ENCODE measurements at places on chromosomes 6 and 20.

GRCh38 chr20:61966492-61967244 is 99.0 kb downstream of the TAF4 start:
- no peak for DNase-seq

- no peak for DNase-seq
Observed at GRCh38 chr6:142412658-142413057, 110.9 kb downstream of the ADGRG6 start.

- no peak for DNase-seq
Observed at GRCh38 chr20:62120990-62121775, 1.1 kb upstream of the LSM14B start.

DNA sequence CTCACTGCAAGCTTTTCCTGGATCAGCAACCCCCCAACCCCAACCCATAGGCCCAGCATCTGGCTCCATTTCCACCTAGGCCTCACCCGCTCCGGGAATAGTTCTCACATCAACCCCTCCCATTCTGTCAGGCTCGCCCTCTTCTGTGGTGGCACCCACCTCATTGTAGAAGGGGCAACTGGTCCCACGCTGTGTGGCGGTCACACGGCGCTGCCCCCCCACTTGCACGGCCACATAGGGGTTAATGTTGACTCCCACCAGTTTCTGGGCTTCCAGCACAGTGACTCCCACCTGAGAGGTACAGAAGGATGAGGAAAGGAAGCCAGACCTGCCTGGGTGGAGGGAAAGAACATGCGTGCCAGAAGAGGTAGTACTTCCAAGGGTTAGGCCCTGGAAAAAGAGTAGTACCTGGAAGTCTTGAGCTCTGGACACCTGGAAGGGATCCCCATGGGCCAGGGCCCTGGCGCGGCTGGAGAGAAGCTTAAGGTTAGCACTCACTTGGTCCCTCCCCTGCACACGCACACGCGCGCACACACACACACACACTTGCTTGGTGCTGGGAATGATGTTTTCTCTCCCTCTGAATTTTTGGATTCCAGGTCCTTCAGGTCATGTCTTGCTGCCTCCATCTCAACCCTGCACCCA is 12.7 kb upstream of the SPAG4 start:
- no peak for DNase-seq

DNA sequence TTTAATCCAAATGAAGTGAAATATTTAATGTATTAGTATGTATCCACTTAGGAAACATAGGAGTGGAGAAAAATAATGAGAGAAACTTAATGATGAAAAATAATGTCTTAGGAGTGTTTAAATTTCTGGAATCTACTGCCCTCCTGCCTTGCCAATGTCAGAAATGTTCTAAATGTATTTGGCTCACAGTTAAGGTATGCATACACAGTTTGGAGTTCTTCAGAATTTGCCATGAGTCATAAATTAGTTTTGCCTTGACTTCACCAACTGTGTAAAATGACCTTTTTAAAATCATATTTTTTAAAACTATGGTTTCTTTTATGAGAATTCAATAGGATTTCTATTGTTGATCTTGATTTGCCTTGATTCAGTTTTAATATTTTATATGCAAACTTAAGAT is 191.7 kb upstream of the HSF2 start:
- DNase-seq, result no peak

DNA sequence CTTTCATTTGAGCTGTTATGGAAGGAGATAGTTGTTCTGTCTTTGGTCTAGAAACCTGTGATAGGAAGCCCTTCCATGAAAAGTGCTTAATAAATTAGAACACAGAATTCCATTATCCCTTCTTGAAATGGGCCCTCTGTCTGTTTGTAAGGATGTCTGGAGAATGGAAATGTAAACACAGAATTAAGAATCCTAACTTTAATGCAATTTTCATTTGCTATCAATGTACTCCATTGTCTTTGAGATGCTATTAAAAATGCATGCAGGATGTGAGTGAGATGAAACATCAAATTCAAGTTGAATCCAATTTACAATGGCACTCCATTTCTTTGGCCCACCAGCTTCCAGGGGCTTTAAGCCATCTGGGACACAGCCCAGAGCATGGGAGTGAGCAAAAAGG is 13.9 kb upstream of the AARS2 start:
- no peak for DNase-seq

DNA sequence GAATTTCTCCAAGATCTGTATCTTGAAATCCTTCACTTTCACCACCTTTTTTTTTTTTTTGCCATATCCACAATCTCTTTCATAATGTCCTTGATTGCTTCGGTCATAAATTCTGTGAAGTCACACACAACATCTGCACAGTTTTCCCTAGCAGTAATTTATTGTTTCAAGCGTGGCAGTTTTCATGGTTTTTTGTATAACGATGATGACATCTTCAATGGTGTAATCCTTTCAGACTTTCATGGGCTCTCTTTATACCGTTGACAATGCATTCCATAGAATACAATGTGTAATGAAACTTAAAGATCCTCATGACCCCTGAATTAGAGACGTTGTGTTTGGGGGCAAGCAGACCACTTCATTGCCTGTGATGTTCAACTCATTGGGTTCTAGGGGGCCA is 693.1 kb downstream of the PTPRT start:
- no peak for DNase-seq

DNA sequence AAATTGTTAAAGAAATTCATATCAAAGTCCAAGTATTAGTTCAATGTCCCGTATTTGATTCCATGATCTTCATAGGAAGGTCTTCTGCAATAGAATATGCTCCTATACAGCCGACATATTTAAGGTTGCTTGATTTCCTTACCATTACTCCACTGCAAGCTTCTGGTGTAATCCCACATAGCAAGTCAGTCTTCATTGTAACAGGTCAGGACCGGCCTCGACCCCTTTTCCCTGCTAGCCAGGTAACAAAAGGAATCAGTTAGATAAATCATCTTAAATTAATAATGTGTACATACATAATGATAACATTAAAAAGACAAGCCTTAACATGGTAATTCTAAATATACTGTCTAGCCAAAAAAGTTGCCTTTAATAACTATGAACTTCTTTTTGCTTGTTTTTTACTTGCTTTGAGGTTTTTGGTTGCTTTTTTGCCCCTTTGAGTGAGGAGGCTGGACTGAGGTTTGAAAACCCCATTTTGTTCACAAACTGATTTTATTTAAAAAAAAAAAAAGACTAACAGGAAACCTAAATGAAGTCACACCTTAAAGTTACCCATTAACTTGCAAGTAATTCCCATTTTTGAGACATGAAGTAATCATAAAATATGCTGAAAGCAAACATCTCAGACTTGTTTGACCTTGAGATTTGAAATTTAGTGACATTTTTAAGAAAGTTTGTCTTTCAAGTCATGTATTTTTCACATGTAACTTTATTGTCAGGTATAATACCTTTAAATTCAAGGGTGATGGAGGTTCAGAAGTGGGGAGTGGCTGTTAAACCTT is 19.2 kb upstream of the SNX14 start:
- no peak for DNase-seq

DNA sequence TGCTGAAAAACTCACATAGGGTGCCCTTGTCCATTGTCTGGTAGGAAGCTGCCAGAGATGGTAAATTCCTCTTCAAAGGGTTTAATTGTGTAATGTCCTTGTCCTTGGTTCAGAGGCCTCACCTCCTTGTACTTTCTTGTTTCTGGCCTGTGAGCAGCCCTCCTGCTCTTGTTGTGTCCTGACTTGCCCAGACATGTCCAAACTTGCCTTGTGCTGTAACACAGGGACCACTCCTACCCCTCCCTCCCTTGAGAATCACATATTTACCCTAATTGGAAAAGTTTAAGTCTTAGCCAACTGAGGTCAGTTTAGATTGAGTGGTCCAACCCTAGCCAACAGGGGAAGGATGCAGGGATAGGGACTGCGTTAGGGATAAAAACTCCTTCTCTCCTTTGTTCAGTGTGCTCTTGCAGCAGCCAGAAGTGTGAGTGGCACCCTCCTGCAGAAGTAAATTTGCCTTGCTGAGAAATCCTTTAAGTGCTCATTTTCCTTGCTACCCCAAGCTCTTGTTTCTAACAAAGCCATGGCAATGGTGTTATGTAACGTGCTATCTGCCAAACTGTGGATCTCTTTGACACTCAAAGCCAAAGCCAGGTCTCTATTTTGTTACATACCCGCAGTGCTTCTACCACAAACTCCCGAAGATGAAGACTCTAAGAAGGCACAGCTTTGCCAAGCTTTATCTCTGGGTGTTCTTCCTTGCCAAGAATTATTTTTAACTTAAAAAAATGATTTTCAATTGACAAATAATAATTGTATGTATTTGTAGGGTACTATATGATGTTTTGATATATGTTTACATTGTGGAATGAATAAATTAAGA is 414.5 kb downstream of the ESR1 start:
- DNase-seq, result no peak

- no peak for DNase-seq
Observed at GRCh38 chr6:141990840-141991239, 141.9 kb upstream of the GJE1 start.

GRCh38 chr20:59421089-59421488 is 120.7 kb downstream of the EDN3 start:
- no peak for DNase-seq

DNA sequence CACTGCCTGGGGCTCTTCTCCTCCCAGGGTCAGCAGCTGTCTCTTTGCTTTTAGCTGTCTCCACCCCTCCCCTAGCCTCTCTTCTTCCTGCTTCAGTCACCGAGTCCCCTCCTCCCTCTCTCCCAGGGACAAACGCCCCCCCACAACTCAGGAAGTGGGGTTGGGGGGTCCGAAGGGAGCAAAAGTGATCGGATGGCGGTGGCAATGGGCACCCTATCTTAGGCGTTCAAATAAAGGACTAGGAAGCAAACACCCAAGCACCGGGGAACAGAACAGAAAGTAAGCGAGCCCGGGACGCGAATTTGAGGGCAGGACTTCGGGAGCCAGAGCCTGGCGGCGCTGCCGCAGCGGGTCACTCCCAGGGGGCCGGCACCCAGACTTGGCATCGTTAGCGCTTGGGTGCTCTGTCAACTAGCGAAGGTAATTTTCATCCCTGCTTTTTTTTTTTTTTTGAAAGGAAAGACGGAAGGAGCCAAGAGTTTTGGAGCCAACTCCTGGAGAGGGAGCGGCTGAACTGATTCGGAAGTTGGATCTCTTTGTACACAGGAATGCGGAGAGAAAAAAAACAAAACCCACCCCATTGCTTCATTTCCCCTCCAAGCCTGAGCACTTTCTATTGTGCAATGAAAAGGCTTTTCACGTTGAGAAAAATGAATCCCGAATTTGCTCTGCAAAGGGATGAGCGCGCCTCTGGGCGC is 815 bp upstream of the ITPR3 start:
- DNase-seq, result peak; percentile 13

- no peak for DNase-seq
Observed at GRCh38 chr6:165858586-165858985, 195.5 kb upstream of the PDE10A start.

DNA sequence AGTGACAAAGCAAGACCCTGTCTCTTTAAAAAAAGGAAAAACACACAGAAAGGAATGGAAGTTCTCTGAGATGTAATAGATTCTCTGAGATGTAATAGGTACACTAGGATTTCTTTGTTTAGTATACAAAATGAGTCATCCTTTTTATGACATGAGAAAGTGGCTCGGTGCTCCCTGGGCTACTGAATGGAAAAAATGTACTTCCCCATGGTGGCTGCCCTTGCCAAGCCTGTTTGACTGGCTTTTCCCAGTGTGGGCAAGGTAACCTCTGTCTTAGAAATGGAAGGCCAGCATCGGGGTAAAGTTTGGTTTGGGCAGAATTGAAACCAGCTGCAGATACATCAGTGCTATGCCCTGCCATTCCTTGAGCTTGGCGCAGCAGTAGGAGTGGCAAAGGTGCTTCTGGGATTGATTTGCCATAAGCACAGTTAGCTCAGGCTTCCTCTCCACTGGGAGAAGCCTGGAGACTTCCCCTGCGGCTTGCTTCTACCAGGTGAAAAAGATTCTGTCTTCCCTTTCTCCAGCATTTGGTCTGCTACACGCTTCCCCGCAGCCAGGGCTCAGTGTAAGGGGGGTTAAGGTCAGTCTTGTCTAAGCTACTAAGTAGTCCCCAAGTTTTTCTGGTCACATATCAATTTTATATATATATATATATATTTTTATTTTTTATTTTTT is 24.5 kb downstream of the ARFGEF2 start:
- DNase-seq, result no peak

DNA sequence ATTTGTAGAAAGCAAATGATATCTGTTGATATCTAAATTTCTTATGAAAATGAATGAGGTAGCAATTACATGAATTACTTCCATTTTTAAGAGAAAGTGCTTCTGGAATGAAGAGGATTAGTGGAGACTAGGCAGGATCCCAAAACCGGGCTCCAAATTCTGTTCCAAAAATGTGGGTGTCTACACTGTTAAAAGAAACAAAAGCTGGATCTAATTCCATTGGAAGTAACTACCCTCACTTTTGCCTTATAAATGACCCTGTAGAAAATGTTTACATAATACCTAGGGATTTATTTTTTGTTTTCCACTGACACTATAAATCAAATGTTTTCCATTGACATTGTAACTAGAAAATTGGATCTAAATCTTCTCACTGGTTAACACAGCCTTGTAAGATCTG is 454.9 kb upstream of the JARID2 start:
- DNase-seq, result no peak

Data from activated CD8-positive, alpha-beta memory T cell treated with anti-CD3 and anti-CD28 coated beads for 1 hour (primary cell).